ENCODE measurements at places on chromosomes 7 and 10. TPM values are rescaled to one million over a fixed set of nuclear protein-coding genes. Genes with fewer than 3 reads are reported as not detected.

DNA sequence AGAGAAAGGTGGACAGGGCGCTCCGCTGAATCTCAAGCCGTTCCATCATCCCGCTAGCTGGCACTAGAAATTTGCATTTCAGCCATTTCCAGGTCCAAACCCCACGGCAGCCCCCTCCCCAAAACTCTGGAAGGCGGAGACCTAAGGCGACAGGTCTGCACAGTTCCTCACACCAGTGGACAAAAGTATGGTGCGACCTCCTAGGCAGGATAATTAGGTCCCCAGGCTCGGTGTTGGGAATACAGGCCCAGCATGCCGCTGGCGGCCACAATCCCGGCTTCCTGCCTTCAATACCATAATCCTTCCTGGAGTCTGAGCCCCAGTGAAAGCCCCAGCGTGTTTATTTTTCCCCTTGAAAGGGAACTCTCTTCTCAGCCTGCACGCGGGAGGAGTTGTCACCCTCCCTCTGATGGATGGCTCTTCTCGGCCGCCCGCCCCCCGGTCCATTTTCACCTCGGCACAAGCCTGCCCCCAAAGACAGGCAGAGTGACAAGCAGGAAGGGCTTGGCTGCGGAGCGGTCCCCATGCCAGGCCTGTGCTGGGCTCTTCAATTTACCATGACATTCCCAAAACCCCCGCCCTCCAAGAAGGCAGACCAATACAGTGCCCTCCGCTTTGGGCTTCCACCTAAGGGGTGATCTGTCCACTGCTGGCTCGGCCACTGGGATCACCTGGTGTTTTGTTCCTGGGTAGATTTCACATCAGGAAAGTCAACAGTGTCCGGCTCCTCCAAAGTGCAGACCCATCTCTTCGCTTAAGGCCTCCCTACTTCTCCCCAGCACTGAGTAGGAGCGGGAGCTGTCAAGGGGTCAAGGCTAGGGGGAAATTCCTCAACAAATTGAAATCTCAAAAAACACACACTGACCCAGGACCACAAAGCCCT is 2.2 kb downstream of the FGFR2 start:
- DNase-seq = no peak

DNA sequence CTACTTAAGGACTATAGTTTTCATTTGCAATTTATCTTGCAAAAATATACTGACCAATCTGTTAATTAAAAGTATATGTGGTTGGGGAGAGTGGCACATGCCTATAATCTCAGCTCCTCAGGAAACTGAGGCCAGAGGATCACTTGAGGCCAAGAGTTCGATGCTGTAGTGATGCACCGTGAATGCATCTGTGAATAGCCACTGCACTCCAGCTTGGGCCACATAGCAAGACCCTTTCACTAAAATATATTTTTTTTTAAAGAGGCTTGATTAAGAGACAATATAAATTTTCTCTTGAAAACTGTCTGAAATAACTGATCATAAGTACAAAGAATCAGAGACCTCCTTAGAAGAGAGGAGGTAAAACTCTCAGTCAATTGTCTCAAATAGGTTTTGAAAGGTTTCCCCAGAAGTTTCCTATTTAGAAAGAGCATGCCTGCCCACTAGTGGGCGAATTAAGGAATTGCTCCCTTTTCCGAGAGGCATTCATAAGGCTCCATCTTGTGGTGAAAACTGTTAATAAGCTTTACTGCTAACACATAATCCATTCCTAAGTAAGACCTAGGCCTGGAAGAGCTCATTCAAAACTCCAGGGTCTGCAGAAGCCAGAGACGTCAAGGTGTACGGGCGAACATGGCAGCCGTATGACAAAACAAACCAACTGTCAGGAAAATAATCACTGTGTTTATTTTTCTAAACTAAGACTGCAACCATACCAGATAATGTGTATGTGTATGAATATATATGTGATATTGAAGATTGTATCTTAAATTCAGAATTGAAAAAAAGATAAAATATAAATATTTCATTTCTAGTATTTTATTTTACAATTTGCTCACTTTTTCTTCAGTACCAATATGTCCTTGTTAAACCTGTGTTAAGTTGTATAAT is 6.8 kb upstream of the TAS2R40 start:
- peak; percentile 57 for DNase-seq

DNA sequence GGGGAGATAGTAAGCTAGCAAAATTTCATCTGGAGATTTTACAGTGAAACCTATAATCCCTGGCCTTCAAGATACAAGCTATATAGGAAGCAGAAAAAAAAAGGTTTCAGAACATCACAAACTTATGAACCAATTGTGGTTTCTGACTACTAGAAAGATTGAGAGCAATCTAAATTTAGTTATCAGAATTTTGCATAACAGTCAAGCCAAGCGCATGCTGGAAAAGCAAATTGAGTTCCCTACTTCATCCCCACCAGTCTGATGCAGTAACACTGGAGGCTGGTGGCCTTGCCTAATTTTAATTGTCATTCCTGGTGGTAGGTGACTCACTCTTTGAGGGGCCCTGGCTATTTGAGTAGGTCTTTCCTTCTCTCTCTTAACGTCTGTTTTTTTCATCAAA is 46.3 kb upstream of the ELMO1 start:
- no peak for DNase-seq

Gene KLF14
- total RNA-seq = not detected

DNA sequence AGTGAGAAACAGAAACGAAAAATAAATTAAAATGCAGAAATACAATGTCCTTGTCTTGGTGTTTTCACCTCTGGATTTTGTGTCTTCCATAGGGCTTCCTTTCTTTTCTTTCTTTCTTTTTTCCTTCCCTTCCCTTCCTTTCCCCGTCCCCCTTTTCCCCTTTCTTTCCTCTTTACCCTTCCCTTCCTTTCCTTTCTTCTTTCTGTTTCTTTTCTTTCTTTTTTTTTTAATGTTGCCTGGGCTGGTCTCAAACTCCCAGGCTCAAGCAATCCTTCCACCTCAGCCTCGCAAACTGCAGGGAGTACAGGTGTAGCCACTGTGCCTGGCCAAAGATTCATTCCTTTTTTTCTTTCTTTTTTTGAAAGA is 8.8 kb downstream of the ZNF853 start:
- DNase-seq = no peak

Gene DOCK1
- total RNA-seq = 1.2 TPM

GRCh38 chr10:90447831-90448230 is 410.0 kb downstream of the HTR7 start:
- no peak for DNase-seq

GRCh38 chr10:5940807-5941218 is 36.5 kb downstream of the IL15RA start:
- no peak for DNase-seq

GRCh38 chr10:122102869-122103525 is 114.0 kb downstream of the TACC2 start:
- no peak for DNase-seq

Measured in activated T-helper 1 cell treated with anti-CD3 and anti-CD28 coated beads, Interleukin-12 subunit alpha, Interleukin-12 subunit beta, Interleukin-2, Interleukin-4 antibody, amounts not matched to agents 30 ng/mL and 10 ng/mL and 1 ng/mL, durations not matched to agents 14 hours and 24 hours and 36 hours (primary cell).